ENCODE measurements at places on chromosomes 2 and 18.

DNA sequence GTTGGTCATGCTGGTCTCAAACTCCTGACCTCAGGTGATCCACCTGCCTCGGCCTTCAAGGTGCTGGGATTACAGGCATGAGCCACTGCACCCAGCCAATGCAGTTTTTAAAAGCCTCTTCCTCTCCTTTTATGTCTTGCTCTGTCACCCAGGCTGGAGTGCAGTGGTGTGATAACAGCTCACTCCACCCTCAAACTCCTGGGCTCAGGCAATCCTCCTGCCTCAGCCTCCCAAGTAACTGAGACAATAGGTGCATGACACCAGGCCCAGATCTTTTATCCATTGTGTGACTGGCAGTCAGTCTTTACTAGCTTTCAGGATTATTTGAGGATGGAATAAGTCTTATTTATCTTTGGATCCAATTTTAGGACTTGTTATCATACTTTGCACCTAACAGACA is 13.2 kb downstream of the KCTD18 start:
- DNase-seq: no peak

- no peak for DNase-seq
Observed at GRCh38 chr2:23635442-23636340, 250.7 kb downstream of the KLHL29 start.

GRCh38 chr2:168432565-168433186 is 23.4 kb upstream of the CERS6 start:
- DNase-seq: peak; percentile 57

DNA sequence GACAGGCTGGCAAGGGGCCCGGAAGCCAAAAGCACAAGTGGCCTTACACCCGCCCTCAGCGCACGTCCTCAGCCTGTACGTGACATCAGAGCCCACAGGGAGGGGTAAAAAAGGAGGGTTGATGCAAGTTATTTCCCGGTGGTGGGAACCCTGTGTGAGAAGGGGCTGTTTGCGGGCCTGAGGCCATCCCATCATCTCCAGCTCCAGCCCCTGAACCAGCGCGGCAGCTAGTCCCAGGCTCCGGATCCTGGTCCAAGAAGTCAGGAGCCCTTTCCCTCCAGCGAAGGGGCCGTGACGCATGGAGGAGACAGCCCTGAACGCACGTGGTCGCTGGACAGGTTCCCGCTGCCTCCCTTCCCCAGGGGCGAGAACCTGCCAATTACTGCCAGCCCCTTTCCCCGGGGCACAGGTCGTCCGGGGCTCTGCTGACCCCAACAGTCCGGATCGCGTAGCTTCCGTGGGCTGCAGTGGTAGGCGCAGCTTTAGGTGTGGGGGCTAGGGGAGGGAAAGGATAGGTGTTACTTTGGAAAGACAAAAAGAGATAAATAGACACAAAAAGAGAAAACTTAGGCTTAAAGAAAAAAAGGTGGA is 1.3 kb upstream of the LRP2 start:
- peak; percentile 64 for DNase-seq

DNA sequence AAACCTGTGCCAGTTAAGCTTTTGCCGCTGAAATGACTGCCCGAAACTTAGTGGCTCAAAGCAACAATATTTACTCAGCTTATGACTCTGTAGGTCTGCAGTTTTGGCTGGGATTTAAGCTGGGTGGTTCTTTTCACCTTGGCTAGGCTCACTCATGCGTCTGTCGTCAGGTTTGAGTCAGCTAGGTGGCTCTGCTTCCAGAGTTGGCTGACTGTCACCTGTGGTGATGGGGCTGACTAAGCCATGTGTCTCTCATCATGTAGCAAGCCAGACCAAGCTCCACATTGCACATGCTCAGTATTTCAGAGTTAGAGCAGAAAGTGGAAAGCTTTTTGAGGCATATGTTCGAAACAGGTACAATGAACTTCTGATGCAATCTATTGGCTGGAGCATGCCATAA is 354.8 kb downstream of the MEIS1 start:
- no peak for DNase-seq

- no peak for DNase-seq
Observed at GRCh38 chr2:12533337-12534005, 183.3 kb upstream of the TRIB2 start.

DNA sequence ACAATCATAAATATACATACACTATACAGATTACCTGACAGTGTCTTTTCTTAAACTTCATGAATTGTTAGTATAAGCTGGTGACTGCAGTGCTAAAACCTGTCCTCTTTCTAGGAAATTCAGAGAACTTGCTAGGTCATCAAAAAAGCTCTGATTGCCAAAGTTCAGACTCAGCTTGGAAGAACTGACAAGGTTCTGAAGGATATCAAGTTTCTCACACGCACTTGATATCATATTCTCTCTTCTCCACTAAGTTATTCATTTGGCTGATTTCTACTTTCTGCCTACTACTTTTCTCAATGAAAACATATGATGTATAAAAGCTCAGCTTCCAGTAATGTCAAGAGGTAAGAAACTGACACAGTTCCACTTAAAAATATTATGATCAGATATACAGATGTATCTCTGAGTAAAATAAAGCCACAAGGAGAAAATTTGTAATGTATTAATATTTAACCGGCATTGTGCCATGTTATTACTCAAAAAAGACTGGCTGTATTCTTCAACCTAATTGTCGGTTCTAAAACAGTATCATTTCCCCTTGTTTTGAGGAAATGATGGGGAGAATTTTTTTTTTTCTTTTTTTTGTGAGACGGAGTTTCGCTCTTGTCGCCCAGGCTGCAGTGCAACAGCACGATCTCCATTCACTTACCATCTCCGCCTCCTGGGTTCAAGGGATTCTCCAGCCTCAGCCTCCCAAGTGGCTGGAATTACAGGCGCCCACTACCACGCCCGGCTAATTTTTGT is 2.4 kb downstream of the OSBPL1A start:
- no peak for DNase-seq

- DNase-seq: no peak
Observed at GRCh38 chr2:219698748-219699439, 71.5 kb downstream of the SLC4A3 start.

- no peak for DNase-seq
Observed at GRCh38 chr18:23523429-23524212, 20.3 kb downstream of the RMC1 start.

DNA sequence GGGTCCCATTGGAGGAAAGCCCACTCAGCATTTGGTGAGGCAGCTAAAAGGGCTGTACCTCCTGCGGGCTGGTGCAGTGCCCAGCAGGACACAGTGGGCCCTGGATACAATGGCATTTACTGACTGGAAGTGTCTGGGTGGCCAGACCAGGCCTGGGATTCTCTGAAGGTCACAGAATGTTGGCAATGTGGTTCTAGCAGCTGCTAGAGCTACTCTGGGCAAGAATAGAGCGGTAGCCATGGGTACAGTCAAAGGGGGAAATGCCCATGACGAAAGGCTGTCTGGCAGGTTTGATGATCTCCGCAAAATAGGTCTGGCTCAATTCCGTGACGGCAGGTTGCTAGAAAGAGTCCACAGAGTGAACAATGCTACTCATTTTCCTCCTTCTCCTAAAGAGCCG is 241.8 kb downstream of the AFF3 start:
- DNase-seq: no peak

- no peak for DNase-seq
Observed at GRCh38 chr18:10546557-10547300, 20.9 kb downstream of the NAPG start.

- DNase-seq: no peak
Observed at GRCh38 chr2:223725494-223725893, 111.9 kb downstream of the AP1S3 start.

GRCh38 chr2:192286093-192286701 is 91.5 kb upstream of the TMEFF2 start:
- no peak for DNase-seq

DNA sequence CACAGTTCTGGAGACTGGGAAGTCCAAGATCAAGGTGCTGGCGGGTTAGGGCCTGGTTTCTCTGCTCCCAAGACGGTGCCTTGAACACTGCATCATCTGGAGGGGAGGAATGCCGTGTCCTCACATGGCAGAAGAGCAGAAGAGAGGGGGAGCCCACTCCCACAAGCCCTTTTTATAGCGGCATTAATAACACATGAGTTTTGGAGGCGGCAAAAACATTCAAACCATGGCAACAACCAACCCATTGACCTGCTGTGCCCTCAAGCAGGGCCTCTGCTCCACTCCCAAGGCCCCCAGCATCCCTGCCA is 62.0 kb downstream of the SMAD7 start:
- DNase-seq: no peak

GRCh38 chr2:124540805-124541204 is 515.7 kb downstream of the CNTNAP5 start:
- DNase-seq: no peak
